ENCODE measurements at places on chromosomes 1 and 21.

DNA sequence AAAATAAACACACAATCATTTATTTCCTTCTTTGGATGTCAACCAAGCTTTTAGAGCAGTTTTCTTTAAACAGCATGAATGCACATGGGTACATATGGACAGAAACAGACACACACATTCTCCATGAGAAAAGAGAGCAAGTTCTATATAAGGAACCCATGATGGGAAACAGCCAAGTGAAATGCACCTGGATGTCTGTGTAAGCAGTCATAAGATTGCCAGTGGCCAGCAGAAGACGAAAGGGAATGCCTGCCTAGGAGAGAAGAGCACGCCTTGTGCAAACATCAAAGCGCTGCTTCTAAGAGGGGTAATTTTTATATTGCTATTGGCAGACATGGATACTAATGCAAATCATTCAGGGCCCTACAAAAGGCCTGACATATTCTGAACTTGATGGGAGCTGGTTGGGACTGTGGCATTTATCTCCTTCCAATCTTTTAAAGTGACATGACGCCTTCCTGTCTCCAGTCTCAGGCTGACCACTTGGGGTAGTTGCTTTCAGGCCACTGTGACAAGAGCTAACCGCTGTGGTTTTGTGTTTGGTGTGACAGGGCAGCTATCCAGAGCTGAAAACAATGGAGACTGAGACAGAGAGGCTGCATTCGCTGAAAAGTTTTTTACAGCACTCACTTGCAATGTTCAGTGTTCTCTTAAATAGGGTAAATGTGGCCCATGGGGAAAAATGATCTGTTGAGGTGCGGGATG lies 75.0 kb upstream of the DPT start:
- DNase-seq: peak; percentile 5

DNA sequence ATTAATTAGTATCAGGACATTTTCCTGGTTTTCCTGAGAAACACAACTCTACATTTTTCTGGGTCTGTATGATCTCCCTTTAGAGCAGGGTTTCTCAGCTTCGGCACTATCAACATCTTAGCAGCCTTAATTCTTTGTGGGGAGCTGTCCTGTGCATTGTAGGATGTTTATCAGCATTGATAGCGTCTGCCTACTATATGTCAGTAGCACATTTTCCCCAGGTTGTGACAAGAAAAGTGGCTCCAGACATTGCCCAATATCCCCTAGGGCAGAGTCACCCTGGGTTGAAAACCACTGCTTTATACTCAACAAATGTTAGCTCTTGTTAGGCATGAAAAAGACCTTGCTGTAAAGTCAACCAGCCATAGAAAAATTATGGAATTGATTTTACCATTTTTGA lies 195.1 kb upstream of the FMN2 start:
- no peak for DNase-seq

- DNase-seq: no peak
Observed at GRCh38 chr1:79109445-79109844, 102.9 kb upstream of the ADGRL4 start.

DNA sequence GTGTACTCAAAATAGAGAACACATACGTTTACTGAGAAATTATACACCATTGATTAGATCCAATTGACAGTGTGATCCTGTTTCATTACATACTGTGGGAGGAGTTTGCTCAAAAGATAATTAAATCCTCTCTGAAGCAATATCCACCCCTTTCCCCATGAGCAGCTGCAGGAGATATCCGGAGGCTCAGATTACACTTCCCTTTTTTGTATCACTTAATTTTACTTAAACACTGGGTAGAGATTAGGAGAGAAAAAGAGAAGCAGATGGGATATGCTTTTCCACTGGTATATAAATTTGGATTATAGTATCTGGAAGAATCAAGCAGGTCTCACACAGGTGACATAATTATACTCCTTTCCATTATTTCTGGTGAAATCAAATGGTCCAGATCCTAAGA lies 333.3 kb upstream of the ZRANB2 start:
- DNase-seq: peak; percentile 95

GRCh38 chr1:163072658-163073057 lies 3.5 kb downstream of the RGS4 start:
- DNase-seq: no peak

GRCh38 chr1:211935448-211935970 lies 99.8 kb downstream of the INTS7 start:
- DNase-seq: no peak

All from KBM-7 (cell line).